ENCODE measurements at places on chromosomes 5 and 9.

GRCh38 chr5:73229271-73229670 is 56.3 kb downstream of the TMEM174 start:
- DNase-seq = no peak

DNA sequence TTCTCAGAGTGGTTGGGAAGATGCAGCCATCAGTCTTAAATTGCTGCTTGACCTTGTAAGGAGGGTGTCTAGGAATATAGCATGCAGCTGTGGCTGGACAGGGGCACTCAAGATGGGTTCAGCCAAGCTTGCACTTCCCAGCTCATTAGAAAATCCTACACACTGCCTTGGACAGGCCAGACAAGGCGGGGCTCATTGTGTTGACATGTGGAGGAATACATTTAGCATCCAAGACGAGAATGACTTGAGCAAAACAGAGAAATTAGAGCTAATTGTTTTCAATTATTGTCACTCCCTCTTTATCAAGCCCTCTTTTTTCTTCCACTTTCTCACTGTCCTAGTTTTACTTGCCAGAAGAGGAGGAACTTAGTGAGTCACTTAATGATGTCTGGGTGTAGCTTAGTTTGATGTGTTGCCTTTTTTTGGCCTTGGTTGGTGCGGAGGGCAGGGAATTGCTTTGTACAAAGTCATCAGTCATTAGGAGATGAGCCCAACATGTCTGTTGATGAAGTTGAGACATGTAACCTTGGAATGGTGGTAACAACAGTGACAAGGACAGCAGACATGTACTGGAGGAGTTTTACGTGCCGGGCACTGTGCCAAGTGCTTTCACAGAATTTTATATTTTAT is 1219.3 kb upstream of the WWC1 start:
- no peak for DNase-seq

GRCh38 chr5:159786901-159787691 is 129.2 kb upstream of the ADRA1B start:
- no peak for DNase-seq

DNA sequence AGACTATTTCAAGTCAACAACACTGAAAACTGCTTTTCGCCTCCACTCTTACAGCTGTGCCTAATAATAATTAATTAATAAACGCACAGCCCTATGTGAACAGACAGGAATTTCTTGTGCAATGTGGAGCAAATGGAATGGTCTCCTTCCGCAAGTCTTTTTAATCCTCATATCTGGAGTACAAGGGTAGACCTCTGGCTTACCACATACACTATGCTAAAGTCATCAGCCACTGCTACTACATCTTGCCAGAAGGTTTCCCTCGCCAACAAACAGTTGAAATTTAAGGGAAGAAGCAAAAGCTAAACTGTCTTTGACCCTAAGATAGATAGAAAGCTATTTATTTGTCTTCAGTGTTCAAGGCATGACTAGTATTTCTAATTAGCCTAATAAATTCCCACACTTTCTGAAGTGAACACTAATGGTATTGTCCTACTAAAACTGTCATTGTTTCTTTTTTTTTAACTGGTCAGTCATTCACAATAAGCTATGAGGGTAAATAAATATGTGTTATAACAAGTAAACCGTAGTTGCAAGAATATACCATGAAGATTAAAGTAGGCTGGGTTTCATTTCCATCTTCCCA is 63.9 kb downstream of the GOLPH3 start:
- no peak for DNase-seq

GRCh38 chr5:106321242-106321641 is 1349.5 kb downstream of the EFNA5 start:
- DNase-seq = no peak

DNA sequence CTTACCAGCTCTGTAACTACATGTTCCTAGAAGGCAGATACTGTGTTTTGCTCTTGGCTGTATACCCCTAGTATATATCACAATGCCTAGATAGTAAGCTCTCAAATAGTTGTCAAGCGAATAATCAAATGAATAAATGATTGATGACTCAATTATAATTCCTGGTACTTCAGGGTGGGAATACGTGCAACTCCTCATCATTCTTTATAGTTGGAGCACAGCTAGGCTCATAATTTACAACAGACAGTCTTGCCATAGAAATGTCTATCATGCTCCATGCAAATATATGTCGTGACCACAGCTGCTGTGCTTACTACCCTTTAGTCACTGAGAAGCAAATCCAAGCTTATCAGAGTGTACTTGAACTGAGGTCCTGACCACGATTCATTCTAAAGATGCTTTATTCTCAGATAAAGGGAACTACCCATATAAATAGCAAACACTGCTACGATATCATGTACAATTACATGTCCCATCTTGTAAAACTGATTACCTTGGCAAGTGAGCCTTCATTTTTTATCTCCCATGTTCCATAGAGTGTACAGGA is 52.1 kb downstream of the STRBP start:
- DNase-seq = no peak

GRCh38 chr9:133342069-133342406 is 5.9 kb downstream of the MED22 start:
- no peak for DNase-seq

GRCh38 chr5:12861886-12862654 is 957.8 kb upstream of the CTNND2 start:
- no peak for DNase-seq

DNA sequence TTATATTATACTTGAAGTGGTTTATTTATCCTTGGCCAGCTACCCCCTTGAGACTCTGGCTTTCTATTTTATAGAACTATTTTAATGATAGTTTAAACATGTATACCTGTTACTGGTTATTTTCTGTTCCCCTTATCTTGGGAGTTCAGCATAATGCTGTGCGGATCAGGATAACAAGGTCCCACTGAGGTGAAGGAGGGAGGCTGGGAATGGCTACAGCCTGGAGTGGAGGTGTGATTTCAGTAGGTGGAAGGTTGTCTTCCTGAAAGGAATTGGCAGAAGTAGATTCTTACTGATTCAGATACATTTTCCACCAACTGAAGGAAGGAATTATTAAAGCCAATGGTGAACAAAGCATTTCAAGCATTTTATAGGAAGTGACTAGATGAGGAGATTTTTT is 38.9 kb downstream of the PAM start:
- DNase-seq = no peak

DNA sequence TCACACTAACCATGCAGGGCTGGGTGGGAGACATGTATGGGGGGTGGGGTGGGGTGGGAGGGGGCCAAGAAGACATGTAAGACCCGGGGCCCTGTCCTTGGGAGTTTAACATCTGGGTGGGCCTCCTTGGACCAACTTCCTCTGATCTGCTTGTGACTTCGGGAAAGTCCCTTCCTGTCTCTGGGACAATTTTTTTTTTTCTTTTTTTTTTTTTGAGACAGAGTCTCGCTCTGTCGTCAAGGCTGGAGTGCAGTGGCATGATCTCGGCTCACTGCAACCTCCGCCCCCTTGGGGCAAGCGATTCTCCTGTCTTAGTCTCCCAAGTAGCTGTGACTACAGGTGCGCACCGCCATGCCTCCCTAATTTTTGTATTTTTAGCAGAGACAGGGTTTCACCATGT is 23.8 kb upstream of the IER5L start:
- DNase-seq = no peak

DNA sequence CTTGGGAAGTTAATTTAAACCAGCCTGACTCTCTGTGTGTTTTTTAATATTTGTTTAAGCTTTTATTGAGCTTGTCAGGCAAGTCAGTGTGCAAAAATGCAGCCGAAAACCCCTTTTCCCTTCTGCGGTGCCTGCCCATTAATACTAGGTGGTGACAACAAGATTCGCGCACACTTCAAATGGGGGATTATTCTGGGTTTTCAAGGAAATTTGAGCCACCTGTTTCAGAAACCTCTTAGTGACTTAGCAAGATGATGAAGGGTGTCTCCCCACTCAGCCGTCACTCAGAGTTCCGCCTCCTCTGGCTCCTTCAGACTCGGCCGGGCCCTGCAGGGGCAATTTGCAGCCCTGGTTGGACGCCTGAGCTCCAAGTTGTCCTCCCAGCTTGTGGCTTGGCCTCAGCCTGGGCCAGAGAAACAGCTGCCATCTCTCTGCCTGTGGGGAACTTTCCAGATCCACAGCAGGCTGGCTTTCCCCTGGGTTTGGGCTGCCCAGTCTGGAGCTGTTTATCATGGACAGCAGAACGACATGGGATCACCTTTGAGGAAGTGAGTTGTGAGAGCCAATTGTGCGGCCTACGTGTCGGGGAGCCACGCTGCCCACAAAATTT is 75.9 kb downstream of the SPRY4 start:
- DNase-seq = no peak

All from germinal center (tissue), 1 donor.